T-helper 1 cell (primary cell): ENCODE measurements at places on chromosomes 2 and 18.

DNA sequence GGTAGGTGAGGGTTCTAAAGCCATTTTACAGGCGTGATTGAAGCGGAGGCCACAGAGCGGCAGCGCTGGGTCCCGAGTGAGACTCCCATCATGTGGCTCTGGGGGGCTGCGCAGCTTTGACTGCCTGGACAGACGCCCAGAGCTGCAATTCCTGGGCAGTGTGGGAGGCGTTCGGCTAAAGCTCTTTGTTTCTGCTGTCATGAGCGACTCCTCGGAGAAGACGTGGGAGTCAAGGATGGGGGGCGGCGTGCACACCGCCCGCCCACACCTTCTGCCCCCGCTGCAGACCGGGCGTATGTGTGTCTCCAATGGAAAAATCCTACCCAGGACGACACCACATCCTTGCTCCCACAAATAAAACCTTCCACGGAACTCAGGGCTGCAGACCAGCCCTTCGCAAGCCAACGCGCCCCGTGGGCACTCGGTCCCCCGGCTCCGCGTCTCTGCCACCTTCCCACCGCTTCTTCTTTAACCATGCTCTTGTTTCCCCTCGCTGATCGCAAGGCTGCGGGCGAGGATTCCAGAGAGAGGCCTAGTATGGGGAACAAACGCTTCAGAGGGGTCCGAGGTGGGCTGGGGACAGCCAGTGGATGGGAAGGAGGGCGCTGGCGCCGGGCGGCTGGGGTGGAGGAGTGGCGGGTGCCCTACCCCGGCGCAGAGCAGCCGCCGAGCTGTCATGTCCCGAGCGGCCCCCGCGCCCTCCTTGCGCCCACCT, 680 bp upstream of the LBH start:
- DNase-seq = no peak

GRCh38 chr2:239716536-239717318, 308.4 kb downstream of the NDUFA10 start:
- DNase-seq = no peak

DNA sequence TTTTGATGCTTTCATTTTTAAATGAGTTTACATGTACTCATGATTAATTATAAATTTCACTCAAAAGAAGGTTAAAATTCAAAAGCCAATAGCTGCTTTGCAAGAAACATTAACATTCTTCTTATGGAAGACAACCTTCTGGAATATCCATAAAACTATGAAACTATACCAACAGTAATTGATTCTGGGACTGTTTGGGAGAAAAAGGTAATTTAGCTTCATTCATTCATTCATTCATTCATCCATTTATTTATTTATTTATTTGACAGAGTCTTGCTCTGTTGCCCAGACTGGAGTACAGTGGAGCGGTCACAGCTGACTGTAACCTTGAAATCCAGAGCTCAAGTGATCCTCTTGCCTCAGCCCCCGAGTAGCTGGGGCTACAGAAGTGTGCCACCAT, 110.3 kb downstream of the NBAS start:
- no peak for DNase-seq

DNA sequence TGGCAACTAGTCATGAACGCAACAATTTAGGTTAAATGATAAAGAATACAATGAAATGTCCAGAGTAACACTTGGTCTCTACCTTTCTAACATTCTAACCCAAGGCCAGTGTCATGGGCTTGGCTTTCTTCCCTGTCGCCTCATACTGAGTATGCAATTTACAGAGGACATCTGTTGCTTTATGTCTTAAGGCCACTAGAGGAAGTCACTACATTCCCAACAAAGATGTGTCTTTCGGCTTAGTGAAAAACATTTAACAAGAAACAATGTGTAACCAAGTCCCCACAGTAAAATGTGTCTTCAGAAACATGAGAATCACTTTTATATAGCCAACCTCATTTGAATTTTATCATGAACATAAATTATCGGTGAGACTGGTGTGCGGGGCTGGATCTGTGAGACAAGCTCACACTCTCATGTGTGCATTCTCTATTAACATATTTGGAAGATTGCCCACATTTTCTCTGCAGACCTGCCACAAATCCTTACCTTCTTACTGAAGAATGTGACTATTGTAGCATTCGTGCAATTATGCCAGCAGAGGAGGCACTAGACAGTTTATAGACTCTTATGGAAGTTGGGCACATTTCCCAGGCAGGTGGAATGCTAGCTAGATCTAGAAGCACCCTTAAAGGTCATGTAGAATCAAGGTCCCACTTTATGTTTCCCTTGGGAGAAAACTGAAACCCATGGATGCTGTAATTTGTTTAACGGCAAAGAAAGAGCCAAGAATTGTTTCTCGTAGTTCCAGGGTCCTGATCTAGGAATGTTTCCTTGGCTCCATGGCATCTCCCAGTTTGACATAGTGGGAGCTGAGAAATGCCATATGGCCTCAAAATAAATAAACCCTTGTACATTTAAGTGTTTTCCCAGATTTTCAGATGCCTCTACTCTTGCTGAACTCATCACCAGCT, 101.8 kb downstream of the CD226 start:
- no peak for DNase-seq

DNA sequence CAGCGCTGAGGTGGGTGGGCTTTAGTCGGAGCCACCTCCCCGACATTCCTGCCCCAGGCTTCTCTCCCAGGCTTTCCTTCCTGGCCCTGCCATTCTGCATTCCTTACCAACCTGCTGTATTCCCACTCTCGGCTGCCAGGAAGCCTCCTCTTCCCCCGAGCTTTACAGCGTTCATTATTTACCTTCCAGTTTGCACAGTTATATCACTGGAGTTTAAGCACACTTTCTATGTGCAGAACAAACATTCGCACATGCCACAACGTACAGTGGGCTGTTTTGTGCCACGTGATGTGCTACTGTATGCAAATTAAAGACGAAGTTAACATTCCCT, 246.3 kb downstream of the SOX11 start:
- DNase-seq = no peak
